ENCODE measurements at places on chromosomes 6 and 20.

- DNase-seq: no peak
Measured at GRCh38 chr6:99802396-99803031, 191.5 kb downstream of the MCHR2 start.

DNA sequence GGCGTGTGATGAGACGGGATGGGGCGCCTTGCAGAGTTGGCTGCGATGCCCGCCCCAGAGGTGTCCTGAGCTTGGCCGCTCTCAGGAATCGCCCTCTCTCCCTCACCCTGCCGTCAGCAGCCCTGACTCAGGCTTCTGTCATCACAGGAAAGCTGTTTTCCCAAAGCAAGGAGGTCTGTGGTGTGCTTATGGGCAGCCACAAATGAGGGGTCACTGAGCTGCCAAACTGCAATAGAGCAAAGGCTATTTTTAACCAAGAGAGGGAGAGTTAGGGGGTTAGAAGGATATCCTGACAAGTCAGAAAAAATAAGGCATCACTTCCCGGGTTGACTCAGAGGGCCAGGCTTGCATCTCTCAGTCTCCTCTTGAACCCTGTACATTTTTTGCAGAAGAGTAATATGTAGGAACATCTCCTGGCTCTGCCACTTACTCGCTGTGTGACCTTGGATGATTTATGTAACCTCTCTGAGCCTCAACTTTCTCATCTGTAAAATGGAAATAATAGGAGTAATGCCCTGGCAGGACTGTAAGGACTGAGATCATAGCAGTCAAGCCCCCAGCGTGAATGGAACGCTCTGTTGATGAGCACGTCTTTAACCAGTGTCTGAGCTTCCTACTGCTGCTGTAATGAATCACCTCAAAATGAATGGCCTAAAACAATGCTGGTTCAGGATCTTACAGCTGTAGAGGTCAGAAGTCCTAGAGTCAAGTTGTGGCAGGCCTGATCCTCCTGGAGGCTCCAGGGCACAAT lies 181.9 kb downstream of the NFATC2 start:
- peak; percentile 99 for DNase-seq

GRCh38 chr20:12748359-12748994 lies 260.3 kb upstream of the SPTLC3 start:
- no peak for DNase-seq

DNA sequence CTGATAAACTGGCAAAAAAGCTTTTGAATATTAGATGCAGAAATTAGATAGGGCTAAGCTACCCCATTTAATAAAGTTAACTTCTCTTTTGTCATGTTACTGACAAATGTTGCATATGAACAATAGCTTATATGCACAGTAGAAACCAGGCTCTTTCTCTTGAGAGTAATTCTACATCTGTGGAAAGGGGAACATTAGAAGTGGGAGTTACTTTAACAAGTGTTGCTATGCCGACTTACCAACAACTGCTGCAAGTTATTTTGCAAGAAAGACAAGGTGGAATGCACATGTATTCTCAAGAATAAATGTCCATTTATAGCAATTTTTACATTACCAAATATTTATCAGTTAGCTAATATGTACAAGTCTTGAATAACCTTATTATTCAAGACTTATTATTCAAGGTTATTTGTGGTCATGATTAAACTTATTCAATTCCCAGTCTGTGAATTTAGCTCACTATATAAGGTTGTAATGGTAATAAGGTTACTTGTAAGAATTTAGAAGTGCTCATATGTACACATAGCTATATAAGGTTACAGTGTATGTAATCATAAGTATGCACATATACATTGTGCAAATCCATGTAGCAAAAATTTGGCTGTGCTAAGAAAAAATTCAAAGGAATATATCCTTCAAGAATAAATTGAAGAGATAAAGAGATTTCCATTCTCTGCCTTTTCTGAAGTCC lies 38.3 kb downstream of the ADGRG6 start:
- no peak for DNase-seq

- peak; percentile 35 for DNase-seq
Measured at GRCh38 chr6:6884193-6884627, 223.6 kb upstream of the RREB1 start.

GRCh38 chr20:44540834-44541233 lies 19.0 kb upstream of the SERINC3 start:
- DNase-seq: peak; percentile 51

DNA sequence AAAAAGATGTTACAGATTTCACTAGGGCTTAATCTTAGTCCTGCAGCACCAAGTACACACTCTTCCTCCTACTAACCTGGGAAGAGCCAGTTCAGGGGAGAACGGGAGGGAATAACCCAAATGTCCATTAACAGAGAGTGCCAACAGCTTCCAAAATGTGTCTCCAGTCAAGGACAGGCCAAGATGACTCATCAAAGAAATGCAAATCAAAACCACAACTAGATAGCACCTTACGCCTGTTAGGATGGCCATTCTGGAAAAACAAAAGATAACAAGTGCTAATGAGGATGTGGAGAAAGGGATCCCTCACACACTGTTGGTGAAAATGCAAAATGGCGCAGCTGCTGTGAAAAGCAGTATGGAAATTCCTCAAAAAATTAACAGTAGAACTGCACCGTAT lies 3.8 kb upstream of the MAS1L start:
- no peak for DNase-seq

- DNase-seq: no peak
Measured at GRCh38 chr6:169099411-169100202, 154.0 kb downstream of the THBS2 start.

DNA sequence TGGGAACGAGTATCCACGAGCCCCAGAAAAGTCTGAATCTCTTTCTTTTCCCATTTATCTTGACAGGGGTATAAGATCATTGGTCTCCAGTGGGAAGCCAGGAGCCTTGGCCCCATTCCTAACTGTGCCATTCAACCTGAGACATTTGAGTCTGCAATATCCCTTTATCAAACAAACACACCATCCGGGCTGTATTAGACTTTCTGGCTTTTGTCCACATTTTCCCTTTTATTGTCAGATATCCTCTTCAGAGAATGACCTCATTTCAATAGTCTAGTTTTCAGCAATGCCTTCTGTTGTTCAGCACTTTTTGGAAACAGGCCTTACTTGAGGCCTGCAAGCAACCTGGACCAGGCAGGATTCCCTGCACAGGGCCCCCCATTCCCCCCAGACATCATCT lies 15.7 kb downstream of the BPIFA1 start:
- no peak for DNase-seq

DNA sequence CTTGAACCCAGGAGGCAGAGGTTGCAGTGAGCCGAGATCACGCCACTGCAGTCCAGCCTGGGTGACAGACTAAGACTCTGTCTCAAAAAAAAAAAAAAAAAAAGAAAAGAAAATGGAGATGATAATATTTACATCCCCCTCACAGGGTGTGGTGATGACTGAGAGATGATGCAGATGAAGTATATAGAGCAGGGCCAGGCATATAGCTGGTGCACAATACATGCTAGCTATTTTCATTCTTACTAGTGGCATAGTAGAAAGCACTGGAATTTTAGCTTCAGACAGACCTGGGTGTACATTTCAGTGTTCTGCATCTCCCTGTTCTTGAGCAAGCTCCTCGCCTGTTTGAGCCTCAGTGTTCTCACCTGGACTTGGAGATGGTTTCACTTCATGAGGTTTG lies 36.9 kb downstream of the CEBPB start:
- no peak for DNase-seq

GRCh38 chr6:11492464-11493290 lies 44.9 kb upstream of the TMEM170B start:
- DNase-seq: no peak

DNA sequence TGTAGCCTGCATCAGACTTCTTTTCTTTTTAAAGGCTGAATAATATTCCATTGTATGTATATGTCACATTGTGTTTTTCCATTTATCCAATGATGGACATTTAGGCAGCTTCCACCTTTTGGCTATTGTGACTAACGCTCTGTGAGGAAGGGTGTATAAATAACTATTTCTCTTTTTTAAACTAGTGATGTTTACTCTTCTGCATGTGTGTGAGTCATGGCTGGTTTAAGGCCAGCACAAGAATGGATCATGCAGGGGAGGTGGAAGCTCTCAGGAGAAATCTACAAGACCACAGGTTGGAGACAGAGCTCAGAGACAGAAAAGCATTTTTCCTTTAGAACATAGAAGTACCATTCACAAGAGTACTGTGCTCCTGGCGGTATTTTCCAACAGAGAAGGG lies 307.2 kb downstream of the SOX4 start:
- no peak for DNase-seq

DNA sequence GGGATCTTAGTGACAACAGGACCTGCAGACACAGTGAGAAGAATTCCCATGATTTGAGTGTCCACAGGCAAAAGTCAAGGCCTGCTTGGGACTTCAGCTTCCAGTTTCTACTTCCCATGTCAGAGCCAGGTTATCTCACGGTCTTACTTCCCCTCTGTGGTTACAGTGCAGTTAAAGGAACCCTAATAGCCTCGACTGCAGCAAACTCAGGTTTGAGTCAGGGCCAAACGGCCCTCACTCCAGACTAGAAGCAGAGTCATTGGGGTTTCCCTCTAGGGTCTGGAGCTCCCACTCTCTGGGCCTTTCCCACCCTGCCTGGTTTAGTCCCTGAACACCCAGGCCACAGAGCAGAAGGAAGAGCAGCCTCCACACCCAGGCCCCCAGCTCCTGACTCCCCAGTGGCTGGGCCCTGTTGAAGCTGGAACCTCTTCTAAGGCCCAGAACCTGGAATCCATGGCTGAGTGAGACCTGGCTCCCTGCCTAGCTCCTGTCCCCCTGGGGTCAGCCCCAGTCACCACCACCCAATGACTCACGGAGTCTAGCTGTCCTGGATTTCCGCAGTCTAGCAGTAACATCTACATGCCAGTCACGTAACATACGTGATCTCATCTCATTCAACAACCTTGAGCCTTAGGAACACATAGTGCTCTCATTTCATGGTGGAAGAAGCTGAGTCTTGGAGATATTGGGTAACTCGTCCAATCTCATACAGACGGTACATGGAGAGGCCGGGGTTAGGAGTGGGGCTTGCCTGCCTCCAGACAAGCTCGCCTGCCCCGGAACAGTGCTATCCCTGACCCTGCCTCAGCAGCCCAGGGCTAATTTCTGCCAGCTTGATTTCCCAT lies 9.2 kb upstream of the GHRH start:
- DNase-seq: no peak

GRCh38 chr6:87763901-87764300 lies 61.9 kb upstream of the AKIRIN2 start:
- DNase-seq: no peak

- no peak for DNase-seq
Measured at GRCh38 chr6:31479933-31480535, 17.9 kb upstream of the MICB start.

DNA sequence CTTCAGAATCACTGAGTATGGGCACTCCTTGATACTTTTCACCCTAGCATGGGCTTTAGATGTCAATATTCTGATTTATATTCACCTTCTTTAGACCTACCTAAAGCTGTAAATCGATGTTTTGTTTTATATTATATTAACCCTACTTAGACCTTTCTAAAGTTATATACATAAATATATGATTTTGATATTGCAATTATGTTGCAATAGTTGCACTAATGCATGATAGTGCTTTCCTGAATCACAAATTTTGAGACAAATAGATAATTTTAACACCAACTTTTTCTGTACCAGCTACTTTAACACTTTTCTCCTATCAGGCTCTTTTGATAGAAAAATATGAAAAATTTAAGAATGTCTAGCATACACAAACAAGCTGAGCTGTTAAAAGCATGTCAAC lies 34.0 kb upstream of the JAG1 start:
- DNase-seq: no peak

DNA sequence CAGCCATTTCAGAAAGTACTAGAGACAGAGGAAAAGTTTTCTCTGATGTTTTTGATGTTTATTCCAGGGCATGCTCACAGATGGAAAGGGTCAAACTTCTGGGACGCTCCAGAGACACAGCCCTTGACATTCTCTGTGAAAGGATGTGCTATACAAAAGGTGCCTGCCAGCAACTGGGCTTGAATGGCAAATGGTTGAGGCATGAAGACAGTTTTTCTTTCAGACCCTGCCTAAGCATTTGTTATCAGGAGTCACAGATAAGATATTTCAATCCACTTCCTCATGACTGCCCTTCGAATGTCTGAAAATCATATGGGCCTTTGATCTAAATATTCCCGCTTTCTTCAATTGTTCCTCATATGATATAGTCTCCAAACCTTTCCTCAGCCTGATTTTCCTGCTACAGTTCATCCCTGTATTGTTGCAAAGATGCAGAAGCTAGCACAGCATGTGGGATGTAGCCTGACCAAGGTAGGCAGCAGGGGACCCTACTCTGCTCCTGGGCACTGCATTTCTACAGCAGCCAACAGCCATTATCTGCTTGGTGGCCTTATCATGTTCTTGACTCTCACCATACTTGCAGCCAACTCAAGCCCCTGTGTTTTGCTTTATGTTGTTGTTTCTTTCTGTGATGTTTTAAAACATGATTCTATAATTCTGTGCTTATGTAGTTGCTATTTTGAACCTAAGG lies 14.6 kb upstream of the TXLNB start:
- no peak for DNase-seq

- DNase-seq: no peak
Measured at GRCh38 chr6:13605634-13606033, 9.5 kb upstream of the NOL7 start.

GRCh38 chr6:18053078-18053477 lies 65.6 kb upstream of the KIF13A start:
- DNase-seq: peak; percentile 33

- DNase-seq: no peak
Measured at GRCh38 chr6:3017304-3017703, 17.6 kb downstream of the NQO2 start.

GRCh38 chr20:1900321-1900801 lies 5.2 kb downstream of the SIRPA start:
- DNase-seq: peak; percentile 50

- no peak for DNase-seq
Measured at GRCh38 chr6:6002848-6003620, 3.7 kb downstream of the NRN1 start.

DNA sequence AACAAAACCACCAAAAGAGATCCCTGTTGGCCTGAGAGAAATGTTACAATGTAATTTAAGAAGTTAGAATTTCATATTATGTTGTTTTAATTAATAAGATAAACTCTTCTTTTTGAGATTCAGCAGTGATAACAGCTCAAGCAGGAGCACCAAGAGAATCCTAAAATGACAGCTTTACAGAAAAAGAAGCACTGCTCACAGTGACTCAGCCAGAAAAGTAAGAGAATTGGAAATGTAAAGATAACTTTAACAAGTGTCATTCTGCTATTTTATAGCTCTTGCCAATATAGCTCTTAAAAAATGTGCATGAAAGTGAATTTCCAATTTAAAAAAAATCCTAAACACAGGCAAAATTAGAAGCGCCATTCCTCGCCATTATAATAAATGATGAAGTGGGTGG lies 111.3 kb downstream of the UBE3D start:
- DNase-seq: no peak

DNA sequence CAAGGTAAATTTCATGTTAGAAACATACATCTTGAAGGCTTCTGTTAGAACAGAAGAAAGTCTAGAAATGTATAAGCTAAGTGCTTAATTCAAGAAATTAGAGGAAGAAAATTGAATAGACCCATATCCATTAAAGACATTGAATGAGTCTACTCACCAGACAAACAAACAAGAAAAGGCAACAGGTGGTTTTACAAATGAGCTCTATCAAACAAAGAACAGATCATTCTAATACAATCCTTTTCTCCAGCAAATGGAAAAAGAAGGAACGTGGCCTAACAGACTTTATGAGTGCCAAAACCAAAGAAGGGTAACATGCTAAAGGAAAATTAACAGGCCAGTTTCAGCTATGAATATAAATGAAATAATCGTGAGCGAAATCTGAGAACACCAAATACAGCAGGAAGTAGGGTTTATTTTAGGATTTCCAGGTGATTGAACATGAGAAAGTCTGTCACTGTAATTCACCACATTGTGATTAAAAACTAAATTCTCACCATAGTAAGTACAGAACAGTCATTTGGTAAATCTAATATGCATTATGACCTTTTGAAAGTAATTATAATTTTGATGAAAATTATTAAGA lies 22.6 kb downstream of the MTHFD1L start:
- DNase-seq: no peak

Measured in stromal cell of bone marrow (primary cell).